ENCODE measurements at places on chromosomes 7 and 10.
A peak's percentile ranks its signal among the peaks of the same experiment; 100 is the strongest.

- peak; percentile 28 for DNase-seq
Observed at GRCh38 chr10:93073539-93074146, at the start of gene CYP26A1. Gene CYP26A1, plus strand, starts transcription at chr10:93073893. Its CDS starts 42 bp downstream, at chr10:93073935.

- no peak for DNase-seq
Observed at GRCh38 chr7:50262446-50262845, 42.1 kb upstream of the IKZF1 start.

DNA sequence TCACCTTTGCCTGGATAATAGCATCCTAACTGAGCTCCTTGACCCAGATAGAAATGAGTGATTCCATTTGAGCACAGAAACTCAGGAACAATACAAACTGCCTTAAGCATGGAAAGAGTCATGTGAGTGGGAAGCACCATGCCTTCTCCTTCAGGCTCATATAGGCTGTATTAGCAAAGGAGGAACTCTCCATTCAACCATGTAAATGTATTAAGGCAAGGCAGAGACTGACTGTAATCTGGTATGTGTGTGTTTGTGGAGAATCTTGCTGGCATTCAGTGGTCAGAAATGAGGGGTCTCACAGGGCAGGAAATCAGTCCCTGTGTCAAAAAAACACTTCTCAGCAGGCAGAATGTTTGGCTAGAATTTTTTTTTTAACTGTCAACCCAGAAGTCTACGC lies 40.2 kb downstream of the COA1 start:
- DNase-seq, result no peak

DNA sequence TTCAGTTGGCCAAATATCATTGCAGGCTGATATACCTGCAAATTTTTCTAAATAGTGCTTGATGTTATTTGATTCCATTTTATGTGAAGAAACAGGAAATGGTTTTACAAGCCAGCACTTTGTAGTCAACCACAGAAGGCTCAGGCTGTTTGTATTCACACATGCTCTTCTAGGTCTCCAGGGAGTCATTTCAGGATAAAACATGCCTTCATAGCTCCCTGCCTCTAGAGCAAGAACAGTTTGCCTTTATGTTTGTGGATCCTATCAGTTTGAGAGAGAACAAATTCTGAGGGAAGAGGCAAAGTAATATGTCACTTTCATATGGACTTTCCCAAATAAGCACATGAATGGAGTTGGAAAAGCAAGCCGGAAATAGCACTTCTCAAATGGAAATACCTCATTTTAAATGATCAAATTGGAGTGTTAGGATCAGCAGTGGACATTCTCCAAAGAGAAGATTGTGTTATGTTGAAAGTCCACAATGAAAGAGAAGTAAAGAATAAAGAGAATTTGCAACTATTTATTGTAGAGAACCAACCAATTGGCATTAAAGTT lies 277.6 kb downstream of the KCND2 start:
- peak; percentile 18 for DNase-seq

DNA sequence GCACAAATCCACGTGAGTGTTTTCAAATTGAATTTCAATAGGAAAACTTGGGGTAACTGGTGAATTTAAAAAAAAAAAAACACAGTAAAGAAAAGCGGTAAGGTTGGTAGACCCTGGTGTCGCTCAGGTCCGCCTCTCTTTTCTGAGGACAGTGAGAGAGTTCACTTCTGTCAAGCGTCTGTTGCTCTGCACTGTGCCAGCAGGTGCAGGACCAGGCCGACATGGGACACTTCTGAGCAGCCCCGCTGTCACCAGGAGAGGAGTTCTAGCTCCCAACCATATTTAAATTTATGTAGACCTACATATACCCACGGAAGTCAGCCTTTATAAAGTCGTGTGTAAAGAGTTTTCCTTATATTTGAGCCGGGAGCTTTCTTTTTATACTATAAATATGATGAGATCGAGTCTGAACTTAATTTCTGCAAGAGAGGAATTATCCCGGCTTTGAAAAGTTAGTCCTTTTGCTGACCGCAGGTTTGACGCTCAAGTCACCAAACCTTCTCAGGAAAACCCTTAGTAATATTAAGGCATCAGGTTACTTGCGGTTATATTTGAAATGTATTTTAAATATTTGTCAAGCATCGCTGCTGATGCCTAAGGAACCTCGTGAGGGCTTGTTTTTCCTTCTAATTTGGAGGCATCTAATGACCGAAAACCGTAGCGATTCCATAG lies 531 bp downstream of the IKZF1 start:
- DNase-seq, result no peak

DNA sequence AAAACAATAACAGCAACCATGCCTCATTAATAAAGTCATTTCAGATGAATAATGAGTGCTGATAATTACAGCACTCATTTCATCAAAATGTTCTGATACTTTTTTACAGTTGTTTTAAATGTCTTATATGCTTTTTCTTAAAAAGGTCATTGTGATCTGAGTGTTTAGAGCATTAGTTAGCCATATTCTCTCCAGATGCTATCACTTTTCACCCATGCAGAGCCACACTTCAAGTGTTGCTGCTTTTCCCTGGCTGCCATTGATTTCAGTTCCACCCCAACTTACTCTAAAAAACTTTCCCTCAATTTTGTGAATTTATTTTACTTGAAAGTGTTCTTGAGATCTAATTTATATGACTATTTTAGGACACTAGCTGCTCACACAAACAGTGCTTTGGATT lies 41.8 kb downstream of the NUP205 start:
- DNase-seq, result no peak

GRCh38 chr7:95430864-95431263 lies 4.0 kb downstream of the PON2 start:
- no peak for DNase-seq

- DNase-seq, result no peak
Observed at GRCh38 chr7:25116621-25117020, 8.4 kb downstream of the CYCS start.

DNA sequence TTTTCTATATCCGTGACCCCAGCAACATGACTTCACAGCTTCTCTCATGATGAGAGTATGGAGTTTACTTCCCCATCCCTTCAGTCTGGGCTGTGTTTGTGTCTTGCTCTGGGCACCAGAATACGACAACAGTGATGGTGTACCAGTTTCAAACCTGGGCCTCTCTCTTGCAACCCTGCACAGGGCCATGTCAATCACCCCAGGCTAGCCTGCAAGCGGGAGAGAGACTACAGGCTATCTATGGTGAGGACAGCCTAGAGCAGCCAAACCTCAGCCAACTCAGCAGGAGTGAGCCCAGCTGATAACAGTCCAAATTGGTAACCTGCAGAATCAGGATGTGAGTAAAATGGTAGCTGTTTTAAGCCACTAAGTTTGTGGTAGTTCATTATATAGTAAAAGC lies 235.8 kb downstream of the CHCHD3 start:
- DNase-seq, result no peak

- DNase-seq, result no peak
Observed at GRCh38 chr7:80347173-80347572, 164.7 kb downstream of the GNAT3 start.

GRCh38 chr10:74708246-74708645 lies 118.2 kb upstream of the KAT6B start:
- no peak for DNase-seq

DNA sequence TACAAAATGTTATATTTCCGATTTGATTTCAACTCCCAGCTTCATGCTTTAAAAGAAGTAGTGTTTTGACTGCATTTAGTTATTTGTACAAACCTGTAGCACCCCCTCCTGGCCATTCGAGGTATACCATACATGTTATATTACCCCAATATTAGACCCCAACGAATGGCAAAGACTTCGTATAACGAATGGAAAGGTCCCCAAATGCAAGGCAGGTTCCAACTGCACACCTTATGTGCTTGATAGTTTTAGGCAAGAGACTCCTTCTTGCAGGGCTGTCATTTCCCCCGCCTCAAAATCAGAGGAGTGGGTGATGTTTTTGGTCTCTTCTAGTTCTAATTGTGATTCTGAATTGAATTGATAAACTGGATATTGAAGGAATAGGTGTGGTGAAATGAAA lies 101.1 kb upstream of the TARP start:
- DNase-seq, result peak; percentile 46

- DNase-seq, result no peak
Observed at GRCh38 chr7:74293577-74293908, 4.3 kb downstream of the CLIP2 start.

DNA sequence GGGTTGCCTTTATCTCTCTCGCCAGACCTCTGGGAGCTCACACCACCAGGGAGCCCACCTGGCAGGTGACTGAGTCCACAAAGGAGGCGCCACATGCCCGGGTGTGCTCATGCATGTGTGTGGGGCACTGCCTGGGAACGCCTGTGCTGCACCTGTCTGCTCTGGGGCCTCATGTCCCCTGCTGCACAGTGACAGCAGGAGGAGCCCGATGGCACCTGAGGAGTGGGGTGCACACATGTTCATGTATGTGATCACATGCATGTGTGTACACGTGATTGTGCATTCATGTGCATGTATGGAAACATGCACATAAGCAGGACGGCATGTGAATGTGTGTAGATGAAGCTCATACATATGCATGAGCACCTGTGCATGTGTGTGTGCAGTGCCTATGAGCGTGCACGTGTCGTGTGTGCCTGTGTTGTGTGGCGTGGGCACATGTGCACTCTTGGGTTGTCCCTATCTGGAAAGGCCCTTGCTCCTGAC lies 22.0 kb downstream of the YKT6 start:
- DNase-seq, result no peak

DNA sequence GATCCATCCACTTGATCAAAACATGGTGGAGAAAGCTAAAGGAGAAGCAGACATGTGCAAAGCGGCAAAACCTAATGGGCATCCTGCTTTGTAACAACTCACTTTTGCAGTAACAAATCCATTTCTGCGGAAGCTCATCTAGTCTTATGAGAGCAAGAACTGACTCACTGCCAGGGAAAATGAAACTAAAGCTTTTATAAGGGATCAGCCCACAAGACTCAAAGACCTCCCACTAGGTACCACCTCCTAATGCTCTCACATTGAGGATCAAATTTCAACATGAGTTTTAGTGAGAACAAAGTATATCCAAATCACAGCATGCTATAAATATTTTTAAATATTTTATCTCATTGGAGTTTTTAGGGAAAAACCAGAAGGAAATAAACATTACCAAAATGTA lies 120.1 kb upstream of the GNAI1 start:
- no peak for DNase-seq

DNA sequence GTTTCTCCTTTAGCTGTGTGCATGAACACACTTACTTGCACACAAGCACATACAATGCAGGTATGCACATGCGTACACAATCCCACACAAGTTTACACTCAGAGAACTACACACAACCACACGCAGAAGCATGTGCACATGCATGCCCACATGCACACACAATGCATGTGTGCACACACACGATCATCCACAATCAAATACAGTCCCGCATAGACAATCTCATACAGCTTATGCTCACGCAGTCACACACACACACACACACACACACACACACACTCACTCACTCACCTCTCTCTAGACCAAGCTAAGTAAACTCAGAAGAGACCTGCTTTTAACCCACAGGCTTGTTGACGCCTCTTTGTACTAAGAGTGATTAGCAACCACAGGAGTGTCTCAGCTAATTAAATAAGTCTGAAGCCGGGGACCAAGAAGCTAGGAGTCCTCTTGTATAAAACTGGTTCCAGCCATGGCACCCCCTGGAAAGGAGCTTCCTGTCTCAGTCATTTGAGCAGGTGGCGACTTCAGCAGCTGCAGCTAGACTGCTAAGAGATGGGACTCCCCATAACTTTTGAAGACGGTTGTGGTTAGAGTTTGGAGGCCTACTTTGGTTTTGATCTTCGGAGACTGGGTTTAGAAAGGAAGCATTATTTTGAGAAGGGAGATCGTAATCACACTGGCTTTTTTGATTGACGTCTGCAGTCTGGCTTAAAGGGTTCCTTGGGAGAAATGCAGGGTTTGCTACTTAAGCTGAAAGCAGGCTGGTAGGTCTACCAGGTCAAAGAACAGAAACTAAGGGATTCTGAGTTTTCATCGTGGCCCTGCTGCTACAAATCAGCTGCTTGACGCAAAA lies 82.3 kb upstream of the ADRB1 start:
- DNase-seq, result no peak

Data from NCI-H1105 treated with DMSO at 0.1 percent for 48 hours (cell line).